HS-27A (cell line): ENCODE measurements at places on chromosomes 1 and 21.

GRCh38 chr1:109281680-109282496 lies 1.1 kb downstream of the PSRC1 start:
- no peak for DNase-seq

DNA sequence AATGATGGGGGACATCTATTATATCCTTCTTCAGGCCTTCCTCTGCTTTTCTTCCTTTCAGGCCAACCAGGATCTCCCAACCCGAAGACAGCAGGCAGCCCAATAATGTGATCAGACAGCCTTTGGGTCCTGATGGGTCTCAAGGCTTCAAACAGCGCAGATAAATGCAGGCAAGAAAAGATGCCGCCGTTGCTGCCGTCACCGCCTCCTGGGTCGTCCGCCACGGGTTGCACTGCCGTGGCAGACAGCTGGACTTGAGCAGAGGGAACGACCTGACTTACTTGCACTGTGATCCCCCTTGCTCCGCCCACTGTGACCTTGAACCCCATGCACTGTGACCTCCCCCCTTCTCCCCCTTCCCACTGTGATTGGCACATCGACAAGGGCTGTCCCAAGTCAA lies 27.9 kb downstream of the SZRD1 start:
- DNase-seq: no peak

DNA sequence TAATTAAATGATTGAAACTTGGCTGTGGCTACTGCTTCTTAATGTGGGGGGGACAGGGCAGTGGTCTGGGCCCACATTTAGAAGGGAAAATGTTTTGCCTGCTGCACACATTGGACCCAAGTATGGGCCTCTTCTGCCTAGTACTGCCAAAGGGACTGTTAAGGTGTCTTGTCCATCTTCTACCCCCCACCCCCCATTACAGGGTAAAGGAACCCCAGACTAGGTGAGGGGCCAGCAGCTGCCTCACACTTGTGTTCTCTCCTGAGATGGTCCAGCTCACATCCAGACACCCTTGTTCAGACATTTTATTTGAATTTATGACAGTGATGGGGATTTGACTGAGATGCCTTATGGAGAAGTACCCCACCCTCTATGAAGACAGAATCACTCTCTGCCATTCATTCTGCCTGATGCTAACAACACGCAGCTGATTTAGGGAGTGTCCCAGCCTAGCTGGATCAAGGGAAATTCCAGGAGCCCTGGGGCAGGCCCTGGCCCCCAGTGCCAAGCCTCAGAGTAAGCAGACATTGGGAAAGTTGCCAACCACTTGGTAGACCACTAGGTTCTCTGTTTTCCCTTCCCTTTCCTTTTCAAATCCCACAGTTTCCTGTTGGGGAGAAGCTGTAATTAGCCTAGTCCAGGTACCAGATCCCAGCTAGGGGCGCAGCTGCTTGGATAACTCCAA lies 42.1 kb downstream of the YARS1 start:
- no peak for DNase-seq

DNA sequence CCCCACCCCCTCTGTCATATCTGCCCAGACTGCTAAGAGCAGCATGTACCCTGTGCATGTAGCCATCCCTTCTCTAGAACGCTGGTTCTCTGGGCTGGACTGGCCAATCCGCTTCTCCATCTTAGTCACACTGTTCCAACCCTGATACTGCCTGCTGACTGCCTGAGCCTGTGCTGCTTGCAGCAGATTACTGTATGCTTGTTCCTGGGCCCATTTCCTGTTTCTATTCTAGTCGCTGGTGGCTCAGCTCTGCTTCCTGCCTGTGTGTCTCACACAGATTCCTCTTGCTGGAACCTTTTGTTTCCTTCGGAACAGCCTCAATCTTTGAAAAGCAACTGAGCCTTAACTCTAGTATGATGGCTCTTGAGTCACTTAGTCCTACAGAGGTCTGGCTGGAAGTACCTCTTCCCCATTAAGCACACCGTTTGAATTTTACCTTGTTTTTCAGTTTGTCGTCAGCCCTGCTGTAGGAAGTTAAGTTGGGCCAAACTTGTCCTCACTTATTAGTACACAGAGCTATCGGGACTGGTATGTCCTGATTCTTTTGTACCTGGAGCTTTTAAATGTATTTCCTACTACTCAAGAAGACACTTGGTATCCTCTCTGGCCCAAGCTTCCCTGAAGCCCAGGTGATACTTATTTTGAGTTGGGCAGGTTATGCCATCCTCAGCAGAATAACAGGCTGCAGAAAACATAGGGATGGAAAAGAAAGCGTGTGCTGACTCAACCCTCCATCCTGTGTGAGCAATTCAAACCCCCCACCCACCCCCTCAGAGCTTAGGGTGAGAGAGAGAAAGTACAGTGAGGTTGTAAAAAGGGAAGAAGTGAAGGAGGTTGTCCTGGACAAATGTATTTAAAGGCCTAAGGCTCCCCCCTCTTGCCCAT lies 43.4 kb upstream of the PIGV start:
- peak; percentile 59 for DNase-seq

DNA sequence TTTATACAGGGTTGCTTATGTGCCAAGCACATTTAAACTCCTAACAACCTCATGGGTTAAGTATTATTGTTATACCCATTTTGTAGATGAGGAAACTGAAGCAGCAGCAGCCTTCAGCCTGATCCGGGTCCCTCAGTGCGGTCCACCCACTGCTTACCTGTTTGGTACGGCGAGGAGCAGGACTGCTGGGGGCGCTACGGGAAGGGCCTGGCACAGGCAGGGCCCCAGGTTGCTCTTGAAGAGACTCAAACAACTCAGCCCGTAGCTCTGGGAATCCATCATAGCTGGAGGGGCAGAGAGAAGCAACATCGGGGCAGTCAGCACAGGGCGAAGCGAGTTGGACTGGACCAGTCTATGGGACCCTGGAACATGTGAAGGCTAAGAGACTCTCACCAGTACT lies 9.2 kb downstream of the DENND4B start:
- DNase-seq: no peak

DNA sequence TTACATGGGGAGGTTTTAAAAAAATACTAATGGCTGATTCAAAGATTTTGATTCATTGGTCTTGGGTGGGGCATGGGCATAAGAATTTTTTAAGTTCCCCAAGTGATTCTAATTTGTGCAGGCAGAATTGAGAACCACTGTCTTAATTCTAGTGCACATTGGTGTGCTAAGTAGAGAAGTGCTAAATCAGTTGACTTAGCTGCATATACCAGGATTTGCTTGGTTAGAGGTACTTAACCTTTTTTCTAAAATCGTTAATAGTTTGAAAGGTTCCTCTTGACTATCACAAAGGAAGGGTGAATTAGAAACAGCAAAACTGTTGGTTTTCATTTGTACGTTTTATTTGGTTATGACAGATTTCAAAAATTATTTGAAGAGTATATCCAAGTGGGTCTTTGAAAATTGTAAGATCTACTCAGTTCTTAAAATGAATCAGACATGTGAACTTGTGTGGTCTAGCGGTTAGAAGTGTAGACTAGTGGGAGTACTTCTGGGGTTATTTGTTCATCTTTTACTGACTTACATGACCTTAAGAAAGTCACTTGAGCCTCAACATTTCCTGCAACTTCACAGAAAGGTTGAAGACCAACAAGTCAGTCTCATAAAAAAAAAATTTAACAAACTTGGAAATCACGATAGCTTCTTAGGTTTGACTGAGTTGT lies 66.7 kb downstream of the RPAP2 start:
- no peak for DNase-seq

GRCh38 chr1:54481201-54481884 lies 66.7 kb upstream of the ACOT11 start:
- DNase-seq: no peak

- DNase-seq: no peak
Measured at GRCh38 chr21:43611598-43612369, 47.5 kb downstream of the HSF2BP start.

DNA sequence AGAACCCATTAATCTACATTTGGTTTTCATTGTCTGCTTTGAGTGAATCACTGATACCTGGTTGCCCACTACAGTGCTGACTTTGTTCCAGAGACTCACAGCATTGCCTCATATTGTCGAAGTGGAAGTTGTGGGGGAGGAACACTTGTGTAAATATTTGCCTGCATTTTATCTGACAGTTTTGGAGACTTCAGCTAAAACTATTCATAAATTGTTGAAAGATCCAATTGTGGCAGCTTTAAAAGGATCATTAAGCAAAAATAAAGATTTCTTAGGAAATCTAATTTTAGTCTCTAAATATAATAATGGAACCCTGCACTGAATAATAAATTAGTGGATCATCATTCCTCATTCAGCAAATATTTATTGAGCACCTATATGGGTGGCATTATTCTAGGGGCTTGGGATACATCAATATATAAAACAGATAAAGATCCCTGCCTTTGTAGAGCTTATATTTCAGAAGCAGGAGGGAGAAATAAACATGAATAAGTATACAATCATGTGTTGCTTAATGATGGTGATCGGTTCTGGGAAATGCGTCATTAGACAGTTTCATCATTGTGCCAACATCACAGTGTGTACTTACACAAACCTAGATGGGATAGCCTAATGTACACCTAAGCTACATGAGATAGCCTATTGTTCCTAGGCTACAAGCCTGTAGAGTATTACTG lies 73.5 kb downstream of the OSBPL9 start:
- DNase-seq: no peak

DNA sequence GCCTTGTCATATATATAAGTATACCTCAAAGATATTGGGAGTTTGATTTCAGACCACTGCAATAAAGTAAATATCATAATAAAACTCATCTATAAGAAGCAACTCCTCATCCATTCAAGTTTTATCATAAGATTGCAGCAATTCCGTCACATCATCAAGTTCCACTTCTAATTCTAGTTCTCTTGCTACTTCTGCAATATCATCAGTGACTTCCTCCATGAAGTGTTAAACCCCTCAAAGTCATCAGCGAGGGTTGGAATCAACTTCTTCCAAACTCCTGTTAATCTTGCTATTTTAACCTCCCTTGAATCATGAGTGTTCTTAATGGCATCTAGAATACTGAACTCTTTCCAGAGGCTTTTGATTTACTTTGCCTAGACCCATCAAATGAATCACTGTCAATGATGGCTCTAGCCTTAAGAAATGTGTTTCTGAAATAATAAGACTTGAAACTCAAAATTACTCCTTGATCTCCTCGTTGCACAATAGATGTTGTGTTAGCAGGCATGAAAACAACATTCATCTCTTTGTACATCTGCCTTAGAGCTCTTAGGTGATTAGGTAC lies 88.3 kb downstream of the RPE65 start:
- DNase-seq: no peak

GRCh38 chr1:37998913-37999429 lies 6.3 kb downstream of the FHL3 start:
- DNase-seq: no peak

GRCh38 chr1:217134857-217135568 lies 411.8 kb upstream of the ESRRG start:
- DNase-seq: no peak

DNA sequence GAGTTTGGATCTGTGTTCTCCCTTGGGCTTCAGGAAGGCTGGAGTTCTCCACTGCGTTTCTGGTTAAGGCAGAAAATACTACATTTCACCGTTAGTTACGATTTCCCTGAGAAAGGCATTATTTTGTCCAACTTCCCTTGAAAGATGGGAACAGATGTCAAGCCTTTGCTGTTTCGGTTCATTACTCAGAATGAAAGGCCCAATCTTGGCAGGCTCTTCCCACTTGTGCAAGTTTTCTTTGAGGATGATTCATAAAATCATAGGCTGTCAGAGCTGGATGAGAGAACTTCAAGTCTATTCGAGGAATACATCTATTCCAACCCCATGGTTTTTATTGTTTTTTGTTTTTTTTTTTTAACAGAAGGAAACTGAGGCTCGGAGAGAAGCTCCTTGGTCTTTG lies 205.2 kb downstream of the GRIK3 start:
- no peak for DNase-seq

DNA sequence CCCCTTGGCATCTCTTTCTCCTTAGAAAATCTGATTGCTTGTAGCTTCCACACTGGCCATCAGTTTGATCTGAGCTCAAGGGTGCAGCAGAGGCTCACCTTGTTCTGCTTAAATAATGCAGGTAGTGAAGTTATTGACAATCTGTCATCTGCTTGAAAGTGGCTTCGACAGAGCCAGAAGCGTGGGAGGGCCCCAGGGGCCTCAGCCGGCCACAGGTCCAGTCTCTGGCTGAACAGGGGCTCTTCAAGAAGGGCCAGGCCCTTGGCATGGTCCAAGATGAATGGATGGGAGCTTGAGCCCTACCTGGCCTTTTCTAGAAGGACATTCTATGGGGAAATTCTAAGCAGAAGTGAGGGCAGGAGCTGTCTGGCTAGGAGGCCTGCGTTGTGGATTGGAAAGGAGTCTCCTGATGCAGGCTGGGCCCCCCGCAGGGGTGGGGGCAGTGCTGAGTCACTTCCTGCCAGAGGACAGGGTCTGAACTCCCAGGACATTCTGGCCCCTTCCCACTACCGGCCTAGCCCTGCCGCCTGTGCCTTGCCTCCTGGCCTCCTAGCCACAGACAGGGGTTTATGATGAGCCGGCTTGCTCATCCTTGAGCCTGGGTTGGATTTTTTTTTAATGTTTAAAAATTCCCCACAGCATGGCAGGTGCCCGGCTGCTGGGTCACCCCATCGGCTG lies 162.3 kb upstream of the VAMP3 start:
- no peak for DNase-seq

- DNase-seq: no peak
Measured at GRCh38 chr1:211703812-211704537, 28.6 kb upstream of the NEK2 start.

DNA sequence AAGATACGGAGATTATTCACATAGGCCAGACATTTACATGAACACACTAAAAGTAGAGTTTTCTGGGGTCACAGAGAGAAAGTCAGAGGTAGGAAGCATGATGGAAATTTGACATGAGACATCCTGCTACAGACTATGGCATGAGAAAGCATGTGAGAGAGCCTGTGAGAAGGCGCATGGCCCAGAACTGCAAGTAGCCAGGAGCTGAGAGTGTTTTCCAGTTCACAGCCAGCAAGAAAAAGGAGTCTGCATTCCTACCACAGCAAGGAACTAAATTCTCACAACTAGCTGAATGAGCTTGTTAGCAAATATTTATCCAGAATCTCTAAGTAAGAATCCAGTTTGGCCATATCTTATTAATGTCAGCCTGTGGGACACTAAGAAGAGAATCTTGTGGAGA lies 673.3 kb downstream of the BRINP3 start:
- no peak for DNase-seq

- no peak for DNase-seq
Measured at GRCh38 chr1:164780863-164781262, 221.9 kb downstream of the PBX1 start.

DNA sequence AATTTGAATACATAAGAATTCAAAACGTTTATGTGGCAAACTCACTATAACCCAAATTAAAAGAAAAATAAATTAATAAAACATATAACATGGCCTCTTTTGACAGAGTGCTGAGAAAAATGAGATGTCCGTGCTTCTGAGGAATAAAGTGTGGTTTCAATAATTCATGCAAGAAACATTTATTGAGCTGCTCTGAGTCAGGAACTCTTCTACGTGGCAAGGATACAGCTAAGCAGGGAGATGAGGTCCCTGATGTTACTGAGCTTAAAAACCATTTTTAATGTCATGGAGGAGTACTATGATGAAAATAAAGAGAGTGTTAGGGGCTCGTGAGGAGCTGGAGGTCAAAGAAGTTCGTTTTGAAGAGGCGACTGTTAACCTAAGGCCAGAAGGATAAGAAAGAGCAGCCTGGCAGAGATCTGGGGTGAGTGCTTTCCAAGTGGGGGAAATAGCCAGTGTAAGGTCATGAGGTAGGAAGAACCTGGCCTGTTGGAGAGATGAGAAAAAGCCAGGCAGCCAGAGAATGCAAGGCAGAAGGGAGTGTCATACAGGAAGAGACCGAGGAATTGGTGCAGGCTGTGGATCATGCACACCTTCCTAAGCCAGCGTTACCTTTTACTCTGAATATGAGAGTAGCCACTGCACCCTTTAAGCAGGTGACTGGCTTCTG lies 182.2 kb upstream of the DUSP10 start:
- no peak for DNase-seq
